CD4-positive, alpha-beta T cell (primary cell): ENCODE measurements at places on chromosomes 12 and 14. TPM values are rescaled to one million over a fixed set of nuclear protein-coding genes. Genes with fewer than 3 reads are reported as not detected.

TOMM20L gene
- total RNA-seq, result 0.56 TPM

DNA sequence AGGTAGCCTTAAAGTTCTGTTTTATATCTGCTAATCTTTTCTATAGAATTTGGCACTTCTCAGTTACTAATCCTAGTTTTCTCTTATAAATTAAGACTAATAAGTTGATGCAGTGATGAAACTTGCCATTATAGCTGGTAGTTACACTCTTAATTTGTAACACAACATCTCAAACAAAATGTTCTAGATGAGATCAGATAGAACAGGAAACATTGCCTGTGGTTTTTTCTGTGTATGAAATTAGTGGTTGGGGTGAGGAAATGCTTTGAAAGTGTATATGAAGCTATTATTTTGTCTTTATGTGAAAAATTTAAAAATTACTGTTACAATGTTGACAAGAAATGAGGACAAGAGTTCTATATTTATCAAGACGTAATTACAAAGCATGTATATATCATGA is 91.9 kb downstream of the PCNX1 start:
- H3K4me3 ChIP-seq, result peak overlapping the region; percentile 10
- peaks cover 9% of the 10 kb centered on the region for H3K36me3 ChIP-seq
- no peaks in the 10 kb centered on the region for H3K27me3 ChIP-seq
- H3K4me1 ChIP-seq, result peaks cover 25% of the 10 kb centered on the region
- no peak for DNase-seq

GRCh38 chr12:93447555-93448290 is 6.0 kb upstream of the UBE2N start:
- H3K36me3 ChIP-seq, result no peaks in the 10 kb centered on the region
- DNase-seq, result peak; percentile 55
- H3K4me3 ChIP-seq, result no peak overlapping the region
- peaks cover 21% of the 10 kb centered on the region for H3K4me1 ChIP-seq
- H3K27ac ChIP-seq, result peak overlapping the region; percentile 78
- no peaks in the 10 kb centered on the region for H3K27me3 ChIP-seq

DNA sequence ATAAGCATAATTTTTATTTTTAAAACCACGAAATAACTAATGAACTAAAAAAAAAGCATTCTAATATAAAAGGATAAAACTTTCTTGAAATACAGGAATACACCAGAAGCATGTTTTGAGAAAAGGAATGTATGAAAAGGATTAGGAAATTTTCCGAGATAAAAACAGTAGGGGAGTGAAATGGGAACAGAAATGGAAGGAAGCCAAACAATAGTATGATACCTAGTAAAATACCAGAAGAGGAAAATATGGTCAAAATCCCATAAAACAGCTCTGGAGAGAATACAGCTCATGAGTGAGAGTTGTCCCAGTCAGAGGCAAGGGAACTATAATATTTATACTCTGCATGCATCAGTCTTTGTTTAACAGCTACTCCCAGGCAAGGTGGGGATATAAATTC is 1016.2 kb downstream of the SLC6A15 start:
- no peak for DNase-seq
- H3K4me1 ChIP-seq, result no peaks in the 10 kb centered on the region
- H3K27ac ChIP-seq, result no peak overlapping the region
- H3K4me3 ChIP-seq, result no peak overlapping the region
- no peaks in the 10 kb centered on the region for H3K36me3 ChIP-seq

ASIC1 gene
- 2.8 TPM for total RNA-seq

DNA sequence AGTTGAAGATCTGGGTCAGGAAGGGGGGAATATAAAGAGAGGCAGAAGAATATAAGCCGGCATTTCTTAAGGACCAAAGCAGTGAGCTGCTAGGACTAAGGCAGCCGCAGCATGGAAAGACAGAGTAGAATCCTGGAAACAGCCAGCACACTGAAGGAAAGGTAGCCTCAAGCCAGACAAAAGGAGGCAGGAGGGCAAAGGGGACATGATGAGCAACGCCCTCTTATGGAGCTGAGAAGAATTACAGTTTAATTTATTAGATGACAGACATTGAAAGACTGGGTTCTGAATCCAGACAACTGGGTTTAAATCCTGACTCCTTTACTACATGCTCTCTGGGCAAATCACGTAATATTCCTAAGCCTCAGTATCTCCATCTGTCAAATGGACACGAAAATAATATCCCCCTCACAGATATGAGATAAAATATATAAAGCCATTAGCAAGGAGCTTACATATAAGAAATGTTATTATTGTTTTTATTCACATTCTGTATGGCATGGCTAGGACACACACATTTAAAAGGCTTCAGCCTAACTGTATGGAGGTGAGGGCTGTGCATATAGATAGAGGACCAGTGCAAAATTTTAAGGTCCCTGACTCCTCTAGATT is 8.1 kb upstream of the PCED1B start:
- no peak overlapping the region for H3K27ac ChIP-seq
- H3K4me3 ChIP-seq, result no peak overlapping the region

DNA sequence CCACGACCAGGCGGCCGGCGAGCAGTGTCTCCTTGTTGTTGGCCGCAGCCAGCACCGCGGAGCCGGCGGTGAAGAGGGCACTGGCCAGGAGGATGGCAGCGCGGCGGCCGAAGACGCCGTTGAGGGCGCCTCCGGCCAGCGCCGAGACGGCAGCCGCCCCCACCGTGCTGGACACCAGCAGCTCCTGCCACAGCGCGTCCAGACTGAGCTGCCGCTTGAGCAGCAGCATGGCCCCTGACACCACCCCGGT is 691 bp downstream of the SLC2A13 start:
- no peaks in the 10 kb centered on the region for H3K27me3 ChIP-seq
- DNase-seq, result no peak
- peak overlapping the region; percentile 61 for H3K4me3 ChIP-seq
- no peaks in the 10 kb centered on the region for H3K36me3 ChIP-seq
- H3K4me1 ChIP-seq, result peaks cover 27% of the 10 kb centered on the region
- H3K27ac ChIP-seq, result no peak overlapping the region

CIT gene
- total RNA-seq, result 1.9 TPM

GRCh38 chr12:45342848-45343247 is 127.0 kb downstream of the ANO6 start:
- H3K4me1 ChIP-seq, result no peaks in the 10 kb centered on the region
- no peaks in the 10 kb centered on the region for H3K27me3 ChIP-seq
- DNase-seq, result no peak
- H3K36me3 ChIP-seq, result peaks cover 6% of the 10 kb centered on the region
- H3K27ac ChIP-seq, result no peak overlapping the region

- H3K4me1 ChIP-seq, result peaks cover 29% of the 10 kb centered on the region
- H3K27me3 ChIP-seq, result no peaks in the 10 kb centered on the region
- H3K27ac ChIP-seq, result no peak overlapping the region
- H3K36me3 ChIP-seq, result no peaks in the 10 kb centered on the region
- no peak for DNase-seq
- no peak overlapping the region for H3K4me3 ChIP-seq
These were observed 101.8 kb upstream of the EGLN3 start for GRCh38 chr14:34052658-34053014.

PLCZ1 gene
- total RNA-seq, result not detected
